ENCODE measurements at places on chromosomes 12 and 14. TPM values are rescaled to one million over a fixed set of nuclear protein-coding genes. Genes with fewer than 3 reads are reported as not detected.

- no peak for ATAC-seq
These were observed 15.9 kb upstream of the KRT83 start for GRCh38 chr12:52337054-52337453.

DNA sequence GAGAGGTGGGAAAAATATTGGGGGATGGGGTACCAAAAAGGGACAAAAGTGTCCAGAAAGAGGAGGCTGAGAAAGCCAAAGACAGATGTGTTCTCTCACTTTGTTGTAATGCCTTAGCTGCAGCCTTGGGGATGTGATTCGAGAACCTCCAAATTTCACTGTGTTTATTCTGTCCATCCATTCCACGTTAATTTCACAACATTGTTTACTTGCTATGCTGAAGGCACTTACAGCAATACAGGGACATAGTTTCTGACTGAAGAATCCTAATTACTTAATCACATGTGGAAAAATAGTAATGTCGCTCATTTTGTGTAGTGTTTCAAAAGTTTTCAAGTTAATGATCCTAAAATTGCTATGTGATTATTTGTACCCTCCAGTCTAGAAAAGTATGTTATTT, 146.2 kb upstream of the SLC38A2 start:
- ATAC-seq, result peak; percentile 57

DNA sequence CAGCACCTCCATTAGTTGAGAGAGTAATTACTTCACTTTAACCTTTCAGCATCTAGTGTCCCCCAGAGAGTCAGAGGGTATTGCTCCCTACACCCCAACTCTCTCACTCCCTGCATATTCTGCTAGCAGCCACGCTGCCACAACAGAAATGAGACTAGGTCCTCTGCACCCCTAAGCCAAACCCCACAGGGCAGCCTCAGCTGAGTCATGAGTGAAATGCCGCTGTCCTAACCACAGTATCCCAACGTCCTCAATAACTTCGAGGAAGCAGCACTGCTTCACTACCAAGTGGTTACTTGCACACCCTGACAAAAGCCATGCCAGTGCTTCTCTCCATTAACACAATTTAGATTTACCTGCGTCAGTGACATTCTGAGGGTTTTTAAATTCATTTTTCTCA, 6.9 kb upstream of the LYZ start:
- peak; percentile 53 for ATAC-seq

GRCh38 chr12:59603754-59604153, 7.9 kb downstream of the SLC16A7 start:
- no peak for ATAC-seq

DNA sequence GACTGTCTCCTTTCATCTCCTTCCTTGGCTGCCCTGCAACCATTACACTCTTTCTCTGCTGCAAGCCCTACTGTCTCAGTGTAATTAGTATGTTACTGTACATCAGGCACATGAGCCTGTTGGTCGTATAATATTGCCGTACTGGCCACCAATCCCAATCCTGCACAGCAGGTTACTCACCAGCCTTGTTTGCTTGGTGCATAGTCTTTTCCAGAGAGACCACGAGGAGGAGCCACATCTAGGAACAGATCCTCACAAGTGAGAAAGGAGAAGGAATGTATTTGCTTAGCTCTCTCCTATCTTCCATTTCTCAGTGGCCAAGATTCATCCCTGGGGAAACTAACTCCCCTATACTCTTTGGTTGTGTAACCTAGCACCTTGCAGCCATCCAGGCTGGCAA, 33.0 kb upstream of the BICDL1 start:
- ATAC-seq, result no peak

- no peak for ATAC-seq
These were observed 159.3 kb downstream of the TTC8 start for GRCh38 chr14:88983755-88984154.

DNA sequence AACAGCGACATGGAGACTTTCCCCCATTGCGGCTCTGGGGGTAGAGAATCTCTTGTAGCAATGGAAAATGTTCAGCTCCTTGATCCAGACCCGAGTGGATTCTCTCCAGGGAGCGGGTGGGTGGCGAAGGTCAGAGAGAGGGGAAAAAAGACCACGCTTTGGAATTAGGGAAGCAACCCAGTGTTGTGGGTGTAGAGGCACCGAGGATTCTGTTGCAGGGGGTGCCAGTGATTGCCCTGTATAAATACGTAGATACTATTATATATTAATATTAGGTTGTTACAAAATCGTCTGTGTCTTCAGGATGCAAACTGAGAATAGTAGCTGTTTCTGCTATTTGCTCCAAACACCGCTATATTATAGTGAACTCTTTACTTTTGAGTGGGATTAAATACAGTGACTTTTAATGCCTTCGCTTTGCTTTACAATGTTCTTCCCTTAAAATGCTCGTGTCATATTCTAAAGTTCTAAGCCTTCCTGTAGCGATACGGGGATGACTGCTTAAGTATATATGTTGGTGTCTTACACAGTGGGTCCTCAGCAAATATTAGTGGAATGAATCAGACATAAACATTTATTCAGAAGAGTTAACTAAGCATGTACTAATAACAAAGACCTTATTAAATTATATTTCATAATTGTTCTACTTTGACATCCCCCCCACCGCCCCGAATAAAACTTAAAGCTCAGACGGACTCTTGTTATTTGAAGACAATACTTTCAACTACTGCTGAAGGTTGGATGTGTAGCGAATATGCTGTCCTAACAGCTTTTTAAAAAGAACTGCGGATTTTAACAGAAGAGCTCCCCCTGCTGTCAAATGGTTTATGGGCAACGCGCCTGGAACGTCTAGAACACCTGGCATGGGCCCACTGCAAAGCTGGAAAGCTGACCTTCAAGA, 136.4 kb upstream of the KRAS start:
- peak; percentile 21 for ATAC-seq

GRCh38 chr12:47383942-47384341, 304.2 kb upstream of the AMIGO2 start:
- ATAC-seq, result no peak

- ATAC-seq, result no peak
These were observed 36.4 kb downstream of the TMTC2 start for GRCh38 chr12:82723093-82723492.

GRCh38 chr14:68898248-68899032, 80.7 kb downstream of the ACTN1 start:
- peak; percentile 28 for ATAC-seq

DNA sequence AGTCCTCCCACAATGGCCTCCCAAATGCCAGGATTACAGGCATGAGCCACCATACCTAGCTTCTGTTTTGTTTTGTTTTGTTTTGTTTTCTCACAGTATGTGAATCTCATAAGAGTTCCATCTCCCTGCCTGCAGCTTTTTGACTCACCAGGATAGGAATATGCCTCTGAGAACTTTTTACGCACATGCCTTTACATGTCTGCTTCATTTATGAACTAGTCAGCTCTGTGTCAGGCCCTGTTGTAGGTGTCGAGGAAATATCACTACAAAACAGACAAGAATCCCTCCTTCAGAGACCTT, 89.0 kb downstream of the BORCS5 start:
- no peak for ATAC-seq

DNA sequence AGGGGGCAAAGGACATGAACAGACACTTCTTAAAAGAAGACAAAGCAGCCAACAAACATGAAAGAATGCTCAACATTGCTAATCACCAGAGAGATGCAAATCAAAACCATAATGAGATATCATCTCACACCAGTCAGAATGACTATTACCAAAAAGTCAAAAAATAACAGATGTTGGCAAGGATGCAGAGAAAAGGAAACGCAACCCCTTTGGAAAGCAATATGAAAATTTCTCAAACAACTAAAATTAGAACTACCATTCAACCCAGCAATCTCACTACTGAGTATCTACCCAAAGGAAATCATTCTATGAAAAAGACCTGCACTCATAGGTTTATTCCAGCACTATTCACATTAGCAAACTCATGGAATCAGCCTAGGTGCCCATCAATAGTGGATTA, 25.6 kb downstream of the MDM1 start:
- no peak for ATAC-seq

DNA sequence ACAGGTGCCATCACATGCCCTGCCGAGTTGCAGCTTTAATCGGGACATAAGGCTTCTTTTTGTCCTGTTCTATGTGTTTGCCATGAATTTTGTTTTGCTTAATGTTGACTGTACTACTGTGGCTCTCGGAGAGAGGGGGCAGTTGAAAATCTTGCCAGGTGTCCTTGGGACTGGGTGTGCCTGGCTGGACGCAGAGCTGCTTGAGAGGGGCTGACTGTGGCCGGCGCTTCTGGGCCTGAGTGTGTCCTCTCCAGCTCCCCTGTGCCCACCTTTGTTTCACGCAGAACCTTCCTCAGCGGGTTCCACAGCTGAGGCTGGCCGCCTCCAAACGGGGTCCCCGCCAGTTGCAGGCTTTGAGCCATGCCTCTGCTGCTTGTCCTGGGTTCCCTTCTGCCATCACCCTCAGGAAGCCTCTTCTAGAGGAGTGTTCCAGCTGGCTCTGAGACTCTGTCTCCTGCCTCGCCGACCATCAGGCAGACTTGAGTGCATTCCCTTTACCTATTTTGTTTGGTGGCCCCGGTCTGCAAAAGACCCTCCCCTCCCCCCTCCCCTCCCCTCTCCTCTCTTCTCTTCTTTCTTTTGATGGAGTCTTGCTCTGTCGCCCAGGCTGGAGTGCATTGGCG, 49.7 kb downstream of the DDX51 start:
- no peak for ATAC-seq

DNA sequence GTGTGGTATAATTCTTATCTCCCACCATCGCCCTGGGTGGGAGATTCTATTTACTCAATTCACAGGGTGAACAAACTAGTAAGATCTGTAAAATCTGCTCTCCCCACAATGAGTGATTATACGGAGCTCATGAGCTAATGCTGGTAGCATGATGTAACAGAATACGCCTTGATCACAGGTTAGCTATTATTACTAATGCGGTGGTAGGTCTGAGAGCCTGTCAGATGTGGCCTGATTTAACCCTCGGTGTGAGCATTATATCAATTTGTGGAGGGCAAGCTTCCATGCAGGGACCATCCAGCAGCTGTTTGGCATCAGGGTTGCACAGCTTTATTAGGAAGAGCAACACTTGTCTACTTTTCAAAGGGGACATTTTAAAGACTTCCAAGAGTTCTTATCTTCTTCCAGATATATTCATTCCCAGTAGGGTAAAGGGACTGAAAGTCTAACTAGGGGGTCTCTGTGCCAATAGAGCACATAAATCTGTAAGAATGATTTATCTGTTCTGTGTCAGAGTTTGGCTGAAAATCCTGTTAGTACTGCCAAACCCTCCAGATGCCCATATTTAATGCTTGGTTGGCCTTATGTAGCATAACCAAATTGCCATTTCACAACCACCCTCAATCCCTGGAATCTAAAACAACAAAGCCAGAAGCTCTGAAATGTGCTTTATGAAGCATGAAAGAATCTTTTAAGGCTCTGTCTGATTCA, 18.7 kb downstream of the TSHR start:
- no peak for ATAC-seq

DNA sequence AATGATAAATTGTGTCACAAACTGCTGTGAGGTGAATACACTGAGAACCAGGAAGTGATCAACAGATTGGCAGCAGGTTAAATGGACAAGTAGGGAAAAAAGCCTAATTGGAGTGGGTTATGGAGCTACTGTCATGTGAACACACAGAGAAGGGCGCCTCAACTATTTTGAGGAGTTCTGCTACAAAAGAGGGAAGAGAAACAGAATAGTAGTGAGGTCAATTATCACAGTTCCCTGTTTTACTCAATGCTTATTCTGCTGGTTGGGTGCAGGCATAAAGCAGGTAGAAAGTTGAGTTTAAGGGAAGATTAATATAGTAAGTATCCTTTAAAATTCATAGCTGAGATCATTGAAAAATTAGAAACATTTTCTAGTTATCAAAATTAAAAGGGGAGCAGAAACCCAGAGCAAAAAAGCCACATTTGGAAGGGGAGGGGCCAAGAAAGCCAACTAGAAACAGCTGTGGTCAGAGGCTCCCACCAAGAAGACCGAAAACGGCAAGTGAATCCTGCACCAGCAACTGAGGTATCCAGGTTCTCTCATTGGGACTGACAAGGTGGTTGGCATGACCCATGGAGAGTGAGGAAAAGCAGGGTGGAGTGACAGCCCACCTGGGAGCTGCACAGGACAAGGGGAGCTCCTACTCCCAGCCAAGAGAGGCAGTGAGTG, 105.7 kb downstream of the ZC3H14 start:
- ATAC-seq, result no peak

DNA sequence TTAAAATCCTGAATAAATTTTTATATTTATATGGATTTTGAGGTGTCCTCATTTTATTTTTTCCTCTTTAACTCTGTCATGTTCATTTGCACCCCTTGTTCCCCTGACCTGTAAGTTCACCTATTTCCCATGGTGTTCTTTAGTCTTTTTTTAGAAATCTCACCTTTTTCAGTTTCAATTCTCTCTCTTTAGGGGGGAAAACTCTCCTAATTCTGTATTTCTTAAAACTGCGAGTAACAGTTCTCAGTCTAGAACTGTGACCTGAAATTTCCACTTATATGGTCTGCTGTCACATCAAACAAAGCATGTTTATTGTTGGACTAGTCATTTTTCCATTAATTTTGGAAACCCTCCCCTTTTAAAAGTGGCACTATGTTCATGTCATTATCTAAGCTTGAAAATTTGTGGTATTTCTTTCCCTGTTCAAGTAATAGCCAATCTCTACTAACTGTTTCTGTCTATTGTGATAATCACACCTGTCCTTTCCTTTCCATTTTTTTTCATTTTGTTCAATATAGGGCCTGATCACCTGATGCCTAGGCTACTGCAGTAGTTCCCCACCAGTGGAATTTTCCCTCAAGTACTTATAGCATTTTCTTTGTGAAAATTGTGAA, 14.0 kb upstream of the FBXO33 start:
- ATAC-seq, result no peak

- ATAC-seq, result peak; percentile 23
These were observed 26.1 kb downstream of the KRT8 start for GRCh38 chr12:52878507-52879393.

DNA sequence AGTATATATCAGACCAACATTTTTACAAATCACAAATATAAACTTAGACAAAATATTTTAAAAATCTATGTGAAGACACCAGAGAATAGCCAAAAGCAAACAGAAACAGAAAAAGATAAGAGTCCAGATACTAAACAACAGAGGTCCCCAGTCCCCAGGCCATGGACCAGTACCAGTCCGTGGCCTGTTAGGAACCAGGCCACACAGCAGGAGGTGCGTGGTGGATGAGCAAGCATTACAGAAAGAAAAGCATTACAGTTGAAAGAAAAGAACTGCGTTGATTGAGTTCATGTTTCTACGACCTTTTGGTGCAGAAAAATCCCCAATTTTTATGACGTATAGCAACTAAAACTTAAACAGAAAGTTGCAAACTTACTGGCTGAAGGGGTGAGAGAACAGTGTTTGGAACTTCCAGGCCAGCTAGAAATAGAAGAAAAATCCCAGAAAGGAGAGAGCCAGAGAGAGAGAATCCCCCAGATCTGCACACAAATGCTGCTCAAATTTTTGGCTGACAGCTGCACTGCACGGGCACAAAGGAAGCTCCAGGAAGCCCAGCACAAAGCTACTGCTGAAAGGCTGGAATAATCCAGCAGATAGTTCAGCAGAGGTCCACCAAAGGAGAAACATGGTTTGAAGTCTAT, 159.6 kb upstream of the C14orf180 start:
- ATAC-seq, result no peak

GRCh38 chr14:54778618-54779345, 123.8 kb downstream of the GCH1 start:
- ATAC-seq, result no peak

The DNAI7 gene
- 0.22 TPM for total RNA-seq

The CLEC4D gene
- total RNA-seq, result 1.0 TPM

The GLIPR1L2 gene
- 1.5 TPM for total RNA-seq

The CLEC12A gene
- 0.66 TPM for total RNA-seq

The STAC3 gene
- 0.35 TPM for total RNA-seq

The SLCO1A2 gene
- total RNA-seq, result not detected

The SERPINA10 gene
- not detected for total RNA-seq

The SAMD15 gene
- 0.20 TPM for total RNA-seq

The SLC6A12 gene
- not detected for total RNA-seq

The NYNRIN gene
- 9.3 TPM for total RNA-seq

The SLC25A21 gene
- total RNA-seq, result 1.5 TPM

All from gastroesophageal sphincter (tissue), 4 donors.